ENCODE measurements at places on chromosomes 6 and 20. TPM values are rescaled to one million over a fixed set of nuclear protein-coding genes. Genes with fewer than 3 reads are reported as not detected.

DNA sequence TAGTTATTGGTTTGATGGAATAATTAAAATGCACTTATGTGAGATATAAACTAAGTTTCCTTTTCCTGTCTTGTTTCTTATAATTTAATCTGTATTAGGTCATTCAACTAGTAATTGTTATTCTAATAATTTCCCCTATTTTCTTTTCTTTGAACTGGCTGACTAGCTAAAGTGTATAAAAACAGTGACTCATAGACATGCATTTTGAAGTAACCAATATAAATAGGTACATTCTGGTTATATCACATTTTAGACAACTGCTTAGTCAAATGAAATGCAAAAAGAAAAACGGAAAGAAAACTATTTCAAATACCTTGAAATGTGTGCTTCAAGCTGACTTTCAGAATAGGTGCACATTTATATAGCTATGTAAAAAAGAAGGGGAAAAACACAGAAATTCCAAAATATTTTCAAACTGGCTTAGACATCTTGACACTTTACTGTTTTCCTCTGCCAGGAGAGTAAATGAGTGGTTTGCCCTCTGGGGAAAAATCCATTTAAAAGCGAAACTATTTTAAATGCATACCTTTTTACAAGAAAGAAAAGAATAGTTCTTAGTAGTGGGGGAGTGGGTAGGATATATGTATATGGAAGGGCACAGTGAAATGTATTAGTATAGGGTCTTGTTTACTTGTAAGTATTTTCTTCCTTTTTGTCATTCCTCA, 28.3 kb downstream of the KCNQ5 start:
- no peak for DNase-seq

GRCh38 chr20:41654292-41654691, 36.1 kb upstream of the CHD6 start:
- no peak for DNase-seq

DNA sequence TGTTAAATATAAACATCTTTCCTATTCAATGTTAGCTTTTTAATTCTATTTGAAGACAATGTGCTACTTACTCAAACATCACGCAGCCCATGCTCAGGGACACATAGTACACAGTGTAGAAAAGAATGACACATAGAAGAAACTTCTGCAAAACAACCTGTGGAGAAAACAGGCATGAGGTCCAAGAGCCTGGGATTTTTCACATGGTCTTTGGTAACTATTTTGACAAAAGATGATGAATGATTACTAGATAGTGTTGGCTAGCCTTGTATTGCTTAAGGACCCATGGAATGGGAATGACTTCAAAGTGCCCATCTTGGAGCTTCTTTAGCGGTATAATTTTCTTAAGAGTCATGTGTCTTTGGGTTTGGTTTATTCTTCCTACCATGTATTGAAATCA, 15.4 kb downstream of the TMEM244 start:
- no peak for DNase-seq

- no peak for DNase-seq
These were observed 9.8 kb upstream of the AKAP7 start for GRCh38 chr6:131125431-131125830.

DNA sequence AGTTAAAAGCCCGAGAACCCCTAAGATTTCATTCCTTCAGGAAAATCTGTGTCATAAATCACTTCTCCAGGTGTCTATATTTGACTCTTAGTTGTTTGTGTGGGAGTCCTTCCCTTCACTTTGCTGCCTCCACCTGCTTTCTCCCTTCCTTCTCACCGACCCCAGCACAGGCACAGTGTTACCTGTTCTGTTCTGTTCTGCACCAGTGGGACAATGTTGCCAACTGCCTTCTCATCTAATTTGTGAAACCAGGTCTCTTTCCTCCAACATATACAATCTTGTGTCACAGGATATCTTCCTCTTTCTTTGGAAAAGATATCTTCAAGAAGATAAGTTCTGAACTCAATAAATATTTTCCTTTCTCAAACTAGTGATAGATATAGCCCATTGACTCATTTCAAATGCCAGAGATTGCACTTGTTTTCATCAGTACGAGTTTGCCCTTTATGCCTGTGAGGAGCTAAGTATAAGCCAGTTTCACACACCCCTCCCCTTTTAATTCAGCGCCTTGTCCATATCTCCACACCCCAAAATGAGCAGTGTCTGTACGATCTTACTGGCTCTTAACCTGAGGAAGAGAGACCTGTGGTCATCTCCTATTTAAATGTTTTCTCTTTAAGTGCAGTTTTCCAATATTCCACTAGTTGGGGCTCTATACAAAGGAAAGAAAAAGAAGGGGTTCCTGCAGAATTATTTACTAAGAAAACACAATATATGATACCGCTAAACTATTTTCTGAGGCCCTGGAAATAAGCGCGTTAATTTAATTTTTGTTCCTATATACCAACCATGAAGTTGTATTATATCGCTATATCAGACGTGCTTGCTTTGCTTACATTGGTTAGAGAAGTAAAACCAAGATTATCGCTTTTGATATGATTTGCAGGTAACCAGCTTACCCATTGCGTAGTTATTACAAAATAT, 81.6 kb upstream of the PREP start:
- no peak for DNase-seq

DNA sequence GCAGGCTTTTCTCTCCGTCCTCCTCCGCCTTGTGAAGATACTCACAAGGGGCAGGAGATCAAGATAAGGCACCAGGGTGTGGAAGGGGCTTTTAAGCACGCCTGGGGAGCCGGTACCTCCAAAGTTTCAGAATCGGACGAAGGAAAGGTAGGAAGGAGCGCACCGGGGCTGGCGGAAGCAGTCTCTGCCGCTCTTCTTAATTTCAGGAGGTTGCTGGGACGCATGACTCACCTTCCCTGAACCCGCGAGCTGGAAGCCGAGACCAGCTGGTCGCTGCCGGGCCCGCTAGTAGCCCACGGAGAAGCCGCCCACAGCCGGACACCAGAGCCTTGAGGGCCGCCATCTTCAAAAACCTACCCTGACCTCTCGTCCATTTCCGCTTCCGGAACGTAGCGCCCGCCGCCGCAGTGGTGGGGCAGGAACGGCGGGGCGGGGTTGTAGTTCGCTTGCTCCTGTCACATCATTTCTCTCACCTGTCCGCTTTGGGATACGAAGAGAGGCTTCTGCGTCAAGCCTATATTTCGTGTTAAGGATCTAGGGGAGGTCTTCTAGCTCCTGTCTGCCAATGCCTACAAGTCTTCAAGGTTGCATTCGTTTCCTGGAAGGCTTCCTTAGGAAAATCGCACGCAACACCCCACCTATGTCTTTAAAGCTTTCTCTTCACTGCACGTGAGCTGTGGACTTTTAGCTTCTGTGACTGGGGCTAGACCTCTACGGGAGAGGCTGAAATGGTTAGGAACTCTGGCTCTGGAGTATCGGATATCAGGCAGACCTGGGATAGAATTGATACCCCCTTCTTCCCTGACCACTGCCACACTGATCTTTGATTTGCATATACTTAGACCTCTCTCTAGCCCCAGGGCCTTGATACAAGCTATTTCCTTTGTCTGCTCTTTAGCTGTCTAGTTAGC, at the start of gene MRPS18A:
MRPS18A (minus strand) TSS at position 355 of the 911 bp plus-strand sequence; CDS start at position 343, 12 bp downstream.
- DNase-seq = no peak

DNA sequence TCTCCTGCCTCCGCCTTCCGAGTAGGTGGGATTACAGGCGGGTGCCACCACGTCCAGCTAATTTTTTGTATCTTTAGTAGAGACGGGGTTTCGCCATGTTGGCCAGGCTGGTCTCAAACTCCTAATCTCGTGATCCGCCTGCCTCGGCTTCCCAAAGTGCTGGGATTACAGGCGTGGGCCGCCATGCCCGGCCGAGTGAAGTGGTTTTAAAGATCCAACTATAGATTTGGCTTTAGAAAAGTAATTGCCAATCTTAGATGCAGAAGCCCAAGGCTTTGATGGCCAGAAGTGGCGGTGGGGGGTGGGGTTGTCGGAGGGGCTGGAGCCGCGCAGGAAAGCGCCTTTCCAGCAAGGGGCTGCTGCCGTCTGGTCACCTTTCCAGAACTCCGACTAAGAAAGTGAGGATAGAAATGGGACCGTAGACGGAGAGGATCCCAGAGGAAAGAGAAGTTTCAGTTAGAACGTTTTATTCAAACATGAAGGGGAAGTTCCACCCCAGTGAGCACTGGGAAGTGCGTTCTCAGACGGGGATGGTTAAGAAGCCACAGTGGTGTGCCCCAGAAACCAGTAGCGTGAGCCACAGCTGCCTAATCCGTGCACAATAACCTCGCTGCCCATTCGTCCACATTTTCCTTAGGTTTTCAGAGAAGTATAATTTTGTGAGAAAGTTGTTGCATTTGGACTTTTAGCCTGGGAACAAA, 69.7 kb downstream of the DLL1 start:
- DNase-seq = no peak

DNA sequence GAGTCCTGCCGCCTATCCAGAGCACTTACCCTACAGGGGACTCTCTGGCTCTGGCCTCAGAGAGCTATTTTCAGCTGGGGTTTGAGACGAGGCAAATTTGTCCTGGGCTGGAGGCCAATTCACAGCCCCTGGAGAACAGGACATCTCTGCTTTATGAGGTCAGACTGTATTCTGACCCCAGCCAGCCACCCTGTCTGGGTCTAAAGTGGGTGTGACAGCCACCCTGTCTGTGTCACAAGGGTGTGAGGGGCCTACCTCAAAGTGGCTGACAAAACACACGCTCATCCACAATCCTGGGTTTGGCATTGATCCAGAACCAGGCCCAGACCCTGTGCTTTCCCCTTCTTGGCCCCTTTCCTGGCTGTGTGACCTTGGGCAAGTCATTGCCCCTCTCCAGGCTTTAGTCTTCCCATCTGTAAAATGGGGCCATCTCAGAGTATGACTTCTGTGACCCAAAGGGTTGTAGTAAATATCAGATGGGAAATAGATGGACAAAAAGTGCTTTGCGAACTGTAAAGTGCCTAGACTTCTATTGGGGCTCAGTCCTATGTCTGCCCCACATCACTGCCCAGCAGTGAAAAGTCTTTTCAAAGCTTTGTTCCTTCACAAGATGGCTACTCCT, 44.1 kb upstream of the TGM2 start:
- no peak for DNase-seq

DNA sequence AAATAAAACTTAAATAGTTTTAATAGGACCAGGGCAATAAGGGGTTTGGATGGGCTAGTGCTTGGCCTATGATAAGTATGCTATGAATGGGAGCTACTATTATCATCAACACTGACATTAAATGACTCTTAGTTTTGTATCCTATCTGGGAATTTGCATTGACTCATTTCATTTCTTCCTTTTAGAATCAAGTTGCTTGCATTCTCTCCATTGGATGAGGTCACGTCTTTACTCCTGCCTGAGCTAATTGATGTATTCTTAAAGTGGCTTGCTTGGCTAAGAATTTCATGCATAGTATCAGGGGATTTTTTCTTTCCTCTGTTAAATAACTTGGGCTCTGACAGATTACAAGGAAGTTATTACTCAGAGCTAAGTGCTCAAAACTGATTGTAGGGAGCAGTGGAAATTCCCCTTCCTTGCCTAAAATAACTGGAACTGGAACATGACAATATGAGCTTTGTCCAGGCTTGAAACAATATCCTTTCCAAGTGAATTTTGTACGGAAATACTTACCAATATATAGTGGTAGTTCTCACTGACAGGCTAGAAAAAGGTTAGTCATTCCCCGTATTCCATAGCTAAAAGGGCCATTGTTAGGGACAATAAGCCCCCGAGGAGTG, 169.9 kb downstream of the BCAS1 start:
- peak; percentile 69 for DNase-seq

DNA sequence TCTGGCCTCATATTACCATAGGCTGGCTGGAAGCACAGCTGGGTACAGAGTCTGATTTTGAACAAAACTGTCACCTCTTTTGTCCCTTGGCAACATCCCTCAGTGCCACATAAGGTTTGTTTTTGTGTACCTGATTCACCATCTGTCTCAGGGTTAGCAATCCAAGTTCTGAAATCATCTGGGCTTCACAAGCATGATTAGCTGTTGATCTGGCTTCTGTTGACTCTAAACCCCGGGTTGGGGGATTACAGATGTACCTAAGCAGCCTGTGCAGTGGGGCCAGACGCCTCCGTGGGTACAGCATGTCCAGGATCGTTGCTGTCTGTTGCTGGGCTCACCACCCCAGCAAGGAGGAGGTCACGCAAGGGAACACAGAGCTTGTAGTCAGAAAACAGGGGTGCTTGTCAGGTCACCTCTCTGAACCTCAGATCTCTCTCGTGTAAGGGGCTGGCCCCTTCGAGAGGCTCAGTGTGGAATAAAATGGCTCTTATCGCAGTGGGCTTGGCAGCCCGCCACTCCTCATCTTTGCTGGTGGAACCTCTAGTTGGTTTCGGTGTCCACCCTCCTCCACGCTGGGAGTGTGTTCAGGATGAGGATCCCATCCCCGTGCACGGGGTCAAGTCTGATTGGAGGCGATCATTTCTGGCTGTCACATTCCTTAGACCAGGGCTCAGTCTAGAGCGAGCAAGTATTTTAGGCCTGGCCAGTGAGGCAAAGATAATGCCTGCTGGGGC, 39.2 kb upstream of the ZNF831 start:
- DNase-seq = no peak

DNA sequence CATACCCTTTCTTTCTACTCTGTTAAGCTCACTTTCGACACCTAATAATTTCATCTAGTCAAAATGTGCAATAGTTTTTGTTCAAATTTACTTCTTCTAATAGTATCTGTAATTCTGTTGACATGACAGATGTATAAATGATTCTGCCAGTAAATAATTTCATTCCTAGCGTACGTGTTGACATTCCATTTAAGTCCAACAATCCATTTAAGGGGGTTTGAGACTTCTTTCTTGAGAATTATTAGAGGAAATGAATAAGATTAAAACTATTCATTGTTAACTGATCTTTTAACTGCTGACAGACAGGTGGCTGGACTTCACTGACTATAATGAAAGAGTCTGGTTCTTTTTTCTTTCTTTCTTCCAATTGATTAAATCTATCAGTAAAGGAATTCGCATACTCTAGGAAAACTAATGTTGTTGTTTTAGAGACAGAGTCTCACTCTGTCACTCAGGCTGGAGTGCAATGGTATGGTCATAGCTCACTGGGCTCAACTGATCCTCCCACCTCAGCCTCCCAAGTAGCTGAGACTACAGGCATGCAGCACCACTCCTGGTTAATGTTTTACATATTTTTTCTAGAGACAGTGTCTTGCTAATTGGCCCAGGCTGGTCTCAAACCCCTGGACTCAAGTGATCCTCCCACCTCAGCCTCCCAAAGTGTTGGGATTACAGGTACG, 55.9 kb downstream of the MAP3K5 start:
- DNase-seq = no peak

GRCh38 chr6:42028234-42029061, 21.9 kb upstream of the TAF8 start:
- no peak for DNase-seq

GRCh38 chr6:44335631-44336030, 6.8 kb upstream of the SPATS1 start:
- DNase-seq = no peak

- DNase-seq = no peak
These were observed 18.8 kb downstream of the AK9 start for GRCh38 chr6:109672175-109672574.

- no peak for DNase-seq
These were observed 187.6 kb downstream of the TMEM242 start for GRCh38 chr6:157135691-157136090.

- DNase-seq = no peak
These were observed 74.6 kb downstream of the PHACTR3 start for GRCh38 chr20:59678951-59679350.

VGLL2 gene
- polyA plus RNA-seq = not detected

NOX3 gene
- polyA plus RNA-seq = not detected

Data from BJ (cell line).